Stimulated activated CD8-positive, alpha-beta memory T cell treated with anti-CD3 and anti-CD28 coated beads, Interleukin-15, amount 100 ng/mL, for 1 hour (primary cell): ENCODE measurements at places on chromosomes 2 and 18.

DNA sequence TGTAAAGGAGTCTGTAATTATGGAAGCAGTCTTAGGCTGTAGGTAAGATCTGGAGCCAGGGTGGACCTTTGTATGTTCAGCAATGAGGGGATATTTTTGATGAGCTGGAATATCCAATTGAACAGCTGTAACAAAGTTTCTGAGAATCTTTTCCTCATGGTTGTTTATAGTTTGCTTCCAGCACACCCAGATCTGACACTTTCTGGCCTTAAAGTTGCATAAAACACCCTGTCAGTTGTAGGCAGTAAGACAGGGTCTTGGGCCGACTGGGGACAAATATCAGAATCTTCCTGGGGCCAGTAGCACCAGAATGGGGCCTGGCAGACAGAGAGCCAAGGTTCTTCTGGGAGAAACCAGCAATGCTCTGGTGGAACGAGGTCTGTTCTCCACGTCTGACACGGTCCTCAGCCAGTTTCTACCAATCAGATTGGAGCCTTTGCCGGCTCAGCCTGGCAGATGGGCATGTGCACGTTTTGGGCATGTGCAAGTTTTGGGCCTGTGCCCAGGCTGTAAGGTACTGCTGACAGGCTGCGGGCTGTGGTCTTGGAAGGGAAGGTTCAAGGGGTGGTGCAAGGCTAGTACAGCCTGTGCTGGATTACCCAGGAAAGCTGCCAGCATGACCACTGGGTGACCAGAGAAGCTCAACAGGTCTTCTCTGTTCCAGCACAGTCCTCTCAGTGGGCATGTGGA, 89.8 kb downstream of the PRKCE start:
- no peak for DNase-seq

DNA sequence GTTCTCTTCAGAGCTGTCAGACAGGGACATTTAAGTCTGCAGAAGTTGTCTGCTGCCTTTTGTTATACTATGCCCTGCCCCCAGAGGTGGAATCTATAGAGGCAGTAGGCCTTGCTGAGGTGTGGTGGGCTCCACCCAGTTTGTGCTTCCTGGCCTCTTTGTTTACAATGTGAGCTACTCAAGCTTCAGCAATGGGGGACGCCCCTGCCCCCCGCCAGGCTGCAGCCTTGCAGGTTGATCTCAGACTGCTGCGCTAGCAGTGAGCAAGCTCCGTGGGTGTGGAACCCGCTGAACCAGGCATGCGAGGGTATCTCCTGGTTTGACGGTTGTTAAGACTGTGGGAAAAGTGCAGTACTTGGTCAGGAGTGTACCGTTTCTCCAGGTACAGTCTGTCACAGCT, 24.0 kb upstream of the PAIP2B start:
- DNase-seq: no peak

DNA sequence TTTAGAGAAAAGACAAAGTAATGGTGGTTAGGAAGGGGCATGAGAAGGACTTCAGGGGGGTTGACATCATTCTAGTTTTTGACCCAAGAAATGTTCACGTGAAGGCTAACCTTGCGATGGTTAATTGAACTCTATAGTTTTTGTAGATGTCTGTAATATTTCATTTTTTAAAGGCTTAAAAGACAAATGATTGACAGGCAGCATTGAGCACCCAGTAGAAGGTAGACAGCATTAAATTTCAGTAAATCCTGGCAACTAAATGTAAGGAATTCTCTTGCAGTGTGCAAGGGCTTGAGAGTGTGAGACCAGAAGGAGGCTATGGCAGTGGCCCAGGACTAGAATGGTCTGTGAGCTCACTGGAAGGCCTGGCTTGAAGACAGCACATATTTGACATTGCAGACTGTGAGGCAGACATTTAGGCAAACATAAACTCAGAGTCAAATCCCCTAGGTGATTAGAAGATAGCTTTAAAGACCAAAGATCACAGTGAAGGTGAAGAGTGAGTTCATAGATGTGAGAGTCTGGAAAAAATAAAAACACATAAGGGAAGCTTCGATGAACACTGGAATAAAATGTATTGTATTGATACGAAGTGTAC, 100.1 kb upstream of the MAP4K4 start:
- no peak for DNase-seq

DNA sequence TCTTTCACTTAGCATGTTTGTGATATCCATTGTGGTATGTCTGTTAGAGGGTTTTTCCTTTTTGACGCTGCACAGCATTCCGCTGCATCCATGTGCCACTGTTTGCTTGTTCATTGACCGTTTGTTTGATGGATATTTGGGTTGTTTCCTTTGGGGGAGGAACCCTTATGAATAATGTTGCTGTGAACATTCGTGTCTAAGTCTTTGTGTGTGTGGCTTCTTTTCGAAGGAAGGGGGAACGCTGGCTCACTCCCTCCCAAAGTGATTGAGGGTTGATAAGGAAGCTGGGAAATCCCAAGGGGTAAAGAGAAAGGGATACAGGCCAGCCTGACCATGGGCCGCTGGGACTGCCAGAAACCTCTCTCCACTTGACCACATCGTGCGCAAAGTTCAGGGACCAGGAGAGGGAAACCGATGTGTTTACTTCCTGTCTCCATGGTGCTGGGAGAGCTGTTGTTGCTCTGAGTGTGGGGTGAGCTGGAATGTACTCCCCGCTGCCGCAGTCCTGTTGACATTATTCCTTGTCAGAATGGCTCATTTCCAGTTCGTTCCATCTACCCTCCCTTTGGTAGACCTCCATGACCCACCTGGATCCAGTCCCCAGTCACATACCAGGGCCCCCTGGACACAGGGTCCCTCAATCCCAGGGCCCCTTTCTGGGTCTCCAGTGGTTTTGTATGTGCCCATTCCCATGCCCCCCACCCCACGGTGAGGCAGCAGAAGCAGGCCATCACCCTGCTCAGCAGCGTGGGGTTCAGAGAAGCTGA, 39.6 kb downstream of the HS1BP3 start:
- DNase-seq: no peak
